Activated CD4-positive, alpha-beta T cell treated with anti-CD3 and anti-CD28 coated beads, Interleukin-10, Interleukin-2, amounts not matched to agents 100 ng/mL and 50 ng/mL, durations not matched to agents 16 hours and 8 hours (primary cell): ENCODE measurements at places on chromosomes 3 and 15.
A peak's percentile ranks its signal among the peaks of the same experiment; 100 is the strongest.

DNA sequence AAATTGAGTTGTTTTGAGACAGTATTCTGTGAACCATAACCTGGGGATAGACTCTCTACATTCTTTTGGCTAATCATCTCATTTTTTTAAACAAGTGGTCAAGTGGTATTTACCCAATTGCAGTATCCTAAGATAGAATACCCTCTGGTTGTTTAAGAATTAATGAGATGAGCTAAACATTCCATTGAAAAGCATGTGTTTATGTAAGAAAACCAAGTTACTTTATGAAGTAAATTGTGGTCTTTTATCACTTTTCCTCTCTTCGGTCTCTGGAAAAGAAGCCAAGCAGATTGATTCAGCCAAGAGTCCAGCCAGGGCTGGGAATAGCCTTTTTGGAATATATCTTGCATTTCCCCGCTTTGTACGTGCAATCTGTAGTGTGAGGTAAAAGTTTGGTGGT, 185.7 kb upstream of the TOPAZ1 start:
- DNase-seq, result no peak

DNA sequence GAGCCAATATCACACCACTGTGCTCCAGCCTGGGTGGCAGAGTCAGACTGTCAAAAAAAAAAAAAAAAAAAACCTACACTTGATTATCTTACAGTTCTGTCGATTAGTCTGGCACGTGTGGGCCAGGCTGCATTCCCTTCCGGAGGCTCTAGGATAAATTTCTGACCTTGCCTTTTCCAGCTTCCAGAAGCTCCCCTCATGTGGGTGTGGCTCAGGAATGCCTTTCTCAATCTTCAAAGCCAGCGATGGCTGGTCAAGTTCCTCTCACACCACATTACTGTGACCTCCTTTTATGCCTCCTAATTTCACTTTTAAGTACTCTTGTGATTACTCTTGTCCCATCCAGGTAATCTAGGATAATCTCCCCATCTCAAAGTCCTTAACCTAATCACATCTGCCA, 58.2 kb upstream of the DUT start:
- no peak for DNase-seq

DNA sequence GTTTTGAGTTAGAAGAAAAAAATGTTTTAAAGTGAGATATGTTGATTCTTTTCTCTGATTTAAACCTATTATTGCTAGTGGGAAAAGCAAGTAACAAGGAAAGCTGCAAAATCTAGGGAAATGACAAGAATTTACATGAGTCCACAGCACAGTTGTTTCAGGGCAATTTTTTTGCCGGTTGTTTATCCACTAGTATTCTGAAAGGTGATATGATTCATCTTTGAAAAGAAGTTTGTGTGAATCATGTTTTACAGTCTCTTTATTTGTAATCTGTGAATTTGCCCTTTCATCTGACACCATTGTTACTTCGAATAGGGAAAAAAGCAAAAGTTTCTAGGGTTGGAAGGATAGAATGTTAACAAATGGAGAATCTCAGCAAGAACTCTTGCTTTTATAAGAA, 894.7 kb downstream of the OTOL1 start:
- DNase-seq, result no peak

GRCh38 chr15:75884041-75884440, 19.6 kb upstream of the FBXO22 start:
- DNase-seq, result no peak

- DNase-seq, result no peak
Observed at GRCh38 chr3:94246171-94246570, 183.3 kb downstream of the NSUN3 start.

GRCh38 chr3:171494457-171495109, 34.4 kb upstream of the TNIK start:
- DNase-seq, result peak; percentile 34

- no peak for DNase-seq
Observed at GRCh38 chr3:108936924-108937689, 16.6 kb downstream of the GUCA1C start.

DNA sequence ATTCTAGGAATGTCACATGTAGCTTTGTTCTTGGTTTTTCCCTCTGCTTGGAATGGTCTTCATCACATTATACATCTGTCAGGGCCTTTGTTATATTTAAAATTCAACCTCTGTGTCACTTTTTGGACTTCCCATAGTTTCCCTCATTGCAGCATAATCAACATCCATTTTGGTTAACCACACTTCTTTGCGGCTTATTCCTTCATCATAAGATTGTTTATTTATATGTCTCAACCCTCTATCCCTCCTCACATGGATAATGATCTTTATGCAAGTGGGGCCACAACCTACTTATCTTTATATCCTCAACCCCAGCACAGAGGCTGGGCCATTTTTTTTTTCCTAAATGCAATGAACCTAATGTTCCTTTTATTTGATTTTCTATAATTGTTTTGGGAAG, 260.0 kb upstream of the THBS1 start:
- no peak for DNase-seq

GRCh38 chr3:108940568-108941263, 13.0 kb downstream of the GUCA1C start:
- no peak for DNase-seq

- peak; percentile 56 for DNase-seq
Observed at GRCh38 chr15:72319985-72320671, at the start of gene CELF6. Gene CELF6 (minus strand): TSS chr15:72320157. CDS start chr15:72319874, 283 bp downstream.

DNA sequence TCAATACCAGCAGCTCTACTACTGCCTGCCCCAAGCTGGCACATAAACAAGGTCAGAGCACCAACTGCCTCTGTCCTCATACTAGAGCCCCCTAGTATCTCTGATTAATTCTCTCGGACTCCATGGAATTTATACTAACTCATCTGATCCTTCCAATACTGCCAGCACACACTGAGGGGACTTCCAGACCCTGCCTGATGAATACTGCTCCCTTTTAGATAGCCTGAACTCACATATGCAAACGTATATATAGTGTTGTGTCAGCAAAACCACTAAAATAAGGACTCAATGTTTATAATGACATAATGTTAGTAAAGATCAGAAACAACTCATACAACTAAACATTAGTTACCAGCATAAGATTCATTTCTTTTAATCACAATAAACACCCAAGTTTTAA, 25.0 kb downstream of the CEP70 start:
- DNase-seq, result no peak

- DNase-seq, result no peak
Observed at GRCh38 chr3:196642434-196642833, 2.9 kb downstream of the NRROS start.

- DNase-seq, result no peak
Observed at GRCh38 chr3:115552007-115552406, 71.3 kb upstream of the GAP43 start.

GRCh38 chr15:67505675-67506572, 15.0 kb upstream of the C15orf61 start:
- DNase-seq, result no peak

- no peak for DNase-seq
Observed at GRCh38 chr3:194130807-194131589, 5.0 kb upstream of the HES1 start.

DNA sequence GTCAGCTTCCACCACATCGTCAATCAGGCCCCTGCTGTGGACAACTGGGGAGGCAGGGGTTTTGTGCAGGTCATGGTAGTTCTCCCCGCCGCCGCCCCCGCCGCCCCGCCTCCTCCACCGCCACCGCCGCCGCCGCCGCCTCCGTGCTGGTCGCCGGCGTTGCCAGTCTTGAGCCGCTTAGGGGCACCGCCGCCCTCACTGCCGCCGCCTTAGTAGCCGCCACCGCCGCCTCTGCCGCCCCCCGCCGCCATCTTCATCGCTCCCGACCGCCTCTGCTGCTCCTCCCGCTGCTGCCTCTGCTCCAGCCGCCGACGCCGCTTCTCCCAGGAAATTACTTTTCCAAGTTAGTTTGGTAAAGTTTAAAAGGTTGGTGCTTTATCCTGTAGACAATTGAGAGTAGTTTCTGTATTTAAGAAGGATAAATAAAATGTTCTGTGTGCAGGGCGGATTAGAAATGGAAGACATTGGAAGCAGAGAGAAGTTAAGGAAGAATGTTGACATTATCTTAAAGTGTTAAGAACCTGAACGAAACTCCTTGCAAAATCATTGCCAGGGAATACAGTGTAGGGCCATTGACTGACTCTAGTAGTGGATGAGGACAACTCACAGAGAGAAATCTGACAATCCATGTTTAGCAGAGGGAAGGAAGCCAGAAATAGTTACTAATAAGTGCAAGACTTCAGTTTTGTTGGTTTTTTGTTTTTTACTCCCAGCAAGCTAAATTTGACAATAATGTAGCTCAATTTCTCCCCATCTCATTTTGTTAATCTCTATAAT, 53.0 kb upstream of the GOLGA8A start:
- DNase-seq, result no peak

- DNase-seq, result no peak
Observed at GRCh38 chr15:99994849-99995248, 261.6 kb upstream of the LYSMD4 start.

DNA sequence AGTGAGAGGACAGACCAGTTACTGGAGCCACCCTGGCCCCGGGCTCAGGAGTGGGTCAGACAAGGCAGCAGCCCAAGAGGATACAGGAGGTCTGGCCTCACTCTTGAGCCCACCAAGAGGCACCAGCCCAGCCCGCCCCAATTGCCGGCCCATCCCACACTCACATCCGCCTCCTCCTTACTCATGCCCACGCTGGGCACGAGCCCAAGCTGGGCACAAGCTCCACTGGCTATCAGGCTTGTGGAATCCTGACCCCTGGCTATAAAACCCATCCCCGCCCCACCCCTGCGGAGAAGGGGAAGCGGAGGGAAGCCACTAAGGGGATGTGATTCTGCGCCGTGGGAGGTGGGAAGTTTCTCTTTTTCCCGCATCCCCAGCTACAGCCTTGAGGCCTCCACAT, 25.9 kb downstream of the ADCY5 start:
- no peak for DNase-seq

- peak; percentile 20 for DNase-seq
Observed at GRCh38 chr15:42604894-42605744, 29.7 kb downstream of the STARD9 start.

DNA sequence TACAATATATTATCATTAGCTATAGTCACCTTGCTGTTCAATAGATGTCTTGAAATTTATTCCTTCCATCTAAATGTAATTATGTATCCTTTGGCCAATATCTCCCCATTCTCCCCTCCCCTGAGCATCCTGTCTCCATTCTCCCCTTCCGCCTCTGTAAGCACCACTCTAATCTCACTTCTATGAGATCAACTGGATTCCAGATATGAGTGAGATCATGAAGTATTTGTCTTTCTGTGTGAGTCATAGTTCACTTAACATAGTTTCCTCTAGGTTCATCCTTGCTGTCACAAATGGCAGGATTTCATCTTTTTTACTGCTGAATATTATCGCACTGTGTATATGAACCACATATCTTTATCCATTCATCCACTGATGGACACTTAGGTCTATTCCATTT, 148.8 kb upstream of the NDN start:
- DNase-seq, result no peak

DNA sequence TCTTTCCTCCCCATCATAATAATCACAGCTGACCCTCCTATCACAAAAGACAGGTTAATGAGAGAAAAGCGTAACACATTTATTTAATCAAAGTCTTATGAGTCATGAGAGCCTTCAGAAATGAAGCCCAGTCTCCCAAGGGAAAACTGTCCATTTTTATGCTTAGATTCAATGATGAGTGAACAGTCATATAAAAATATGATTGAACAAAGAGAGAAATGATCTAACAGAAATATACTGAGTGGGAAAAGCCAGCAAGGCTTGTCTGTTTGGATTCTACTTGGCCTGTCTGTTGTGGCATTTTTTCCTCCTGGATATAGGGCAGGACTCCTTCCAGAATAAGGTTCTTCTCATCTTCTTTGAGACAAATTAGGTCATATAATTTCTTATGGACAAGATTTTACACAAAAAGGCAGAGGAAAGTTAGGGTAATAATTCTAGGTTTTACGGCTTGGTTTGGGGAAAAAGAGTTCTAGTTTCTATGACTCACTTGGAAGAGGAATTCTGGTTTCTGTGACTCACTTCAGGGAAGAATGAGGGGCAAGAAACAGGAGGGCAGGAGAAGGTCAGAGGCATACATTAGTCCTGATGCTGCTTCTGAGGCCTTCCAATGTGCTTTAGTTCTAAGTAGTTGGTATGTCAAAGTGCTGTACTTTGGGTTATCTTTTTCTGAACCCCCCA, 534.2 kb downstream of the ZIC1 start:
- DNase-seq, result no peak

- peak; percentile 28 for DNase-seq
Observed at GRCh38 chr3:63937661-63938651, 25.8 kb upstream of the SCAANT1 start.

DNA sequence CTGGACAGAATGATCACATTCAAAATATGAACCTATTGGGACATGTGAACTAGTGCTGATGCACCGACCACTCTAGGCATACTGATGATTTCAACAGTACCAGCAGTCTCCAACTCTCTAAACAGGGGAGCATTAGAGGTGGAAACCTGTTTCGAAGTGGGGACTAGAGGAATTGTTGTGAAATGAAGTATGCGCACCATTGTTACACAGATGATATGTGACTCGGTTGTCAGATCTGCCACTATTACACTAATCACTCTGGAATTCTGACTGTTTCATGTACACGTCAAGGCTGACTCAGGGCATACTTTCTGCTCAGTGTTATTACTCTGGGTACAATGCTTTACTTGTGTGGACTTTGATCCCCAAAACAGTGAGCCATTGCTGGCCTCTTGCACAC, 198.2 kb upstream of the UBE2E2 start:
- DNase-seq, result no peak

- no peak for DNase-seq
Observed at GRCh38 chr3:37326801-37327200, 152.4 kb upstream of the LRRFIP2 start.

DNA sequence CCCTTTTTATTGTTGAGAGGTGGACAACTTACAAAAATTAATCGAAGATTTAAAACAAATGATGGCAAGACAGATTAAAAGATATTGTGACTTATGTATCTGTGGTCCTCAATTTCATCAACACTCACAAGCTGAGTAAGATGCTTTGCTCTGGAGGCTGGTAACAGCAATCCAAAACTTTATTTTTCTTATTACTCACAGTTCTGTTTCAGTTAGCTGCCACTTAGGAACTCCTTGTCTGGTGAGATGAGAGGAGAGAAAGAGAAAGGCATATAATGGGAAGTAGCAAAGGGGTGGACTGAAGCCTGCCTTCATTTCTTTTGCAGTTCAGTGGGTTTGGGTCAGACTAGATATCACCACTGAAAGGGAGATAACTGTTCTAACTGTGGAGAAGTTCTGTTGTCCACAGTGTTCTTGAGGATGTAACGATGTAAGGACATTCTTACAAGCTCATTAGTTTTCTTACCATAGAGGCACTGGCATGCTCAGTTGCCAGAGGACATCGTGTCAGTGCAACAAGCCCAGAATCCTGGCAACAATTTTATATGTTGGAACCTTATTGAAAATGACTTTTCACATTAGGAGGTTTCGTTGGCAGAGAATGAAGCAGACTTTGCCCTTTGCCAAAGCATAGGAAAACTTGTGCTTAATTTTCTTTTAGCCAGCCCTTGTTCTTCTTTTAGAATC, 93.6 kb downstream of the PLCL2 start:
- no peak for DNase-seq

- DNase-seq, result no peak
Observed at GRCh38 chr3:188076176-188076575, 77.8 kb upstream of the LPP start.
